ENCODE measurements at places on chromosomes 11 and 22. TPM values are rescaled to one million over a fixed set of nuclear protein-coding genes. Genes with fewer than 3 reads are reported as not detected.
A peak's percentile ranks its signal among the peaks of the same experiment; 100 is the strongest.

DNA sequence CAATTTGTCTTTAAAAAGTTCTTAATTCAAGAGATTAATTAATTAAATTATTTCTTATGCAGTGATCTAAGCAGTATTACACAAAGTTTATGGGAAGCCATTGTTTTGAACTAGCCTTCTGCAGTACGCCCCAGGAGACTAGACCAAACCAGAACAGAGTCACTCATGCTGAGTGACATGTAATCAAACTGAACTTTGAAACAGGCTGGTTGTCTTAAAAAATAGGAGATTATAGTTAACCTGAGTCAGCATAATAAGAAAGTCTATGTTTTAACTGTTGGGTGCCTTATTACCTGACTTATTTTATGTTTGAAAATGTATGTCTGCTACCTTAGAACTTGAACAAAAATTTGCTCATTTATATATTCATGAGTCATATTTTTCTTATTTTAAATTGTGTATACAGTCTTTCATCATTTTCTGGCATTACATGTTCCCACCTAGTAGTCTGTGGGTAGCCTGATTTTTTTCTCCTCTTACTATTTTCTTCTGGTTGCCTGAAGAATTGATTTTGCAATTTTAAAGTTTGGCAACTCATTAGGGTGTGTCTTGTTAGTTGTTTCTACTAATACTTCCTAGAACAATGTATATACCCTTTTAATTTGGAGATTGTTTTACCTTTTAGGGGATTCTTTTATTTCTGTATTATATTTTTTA, 161.4 kb downstream of the AASDHPPT start:
- DNase-seq: no peak

DNA sequence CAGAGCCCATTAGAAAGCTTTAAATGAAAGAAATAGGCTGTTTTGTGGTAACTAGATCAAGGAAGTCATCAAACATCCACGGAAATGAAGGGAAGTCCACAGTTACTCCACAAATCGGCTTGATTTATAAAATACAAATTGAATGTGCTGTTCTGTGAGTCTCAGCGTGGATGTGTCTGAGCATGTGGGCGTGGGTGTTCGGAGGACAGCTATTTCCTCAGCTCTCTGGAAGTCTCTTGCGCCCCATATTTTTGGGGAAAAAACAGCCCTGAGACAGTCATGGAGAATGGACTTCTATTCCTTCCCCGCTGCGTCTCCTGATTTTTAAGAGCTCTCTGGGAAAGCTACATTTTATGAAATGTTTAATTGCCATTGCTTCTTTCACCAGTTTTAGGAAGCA, 144.4 kb downstream of the EFCAB6 start:
- no peak for DNase-seq

GRCh38 chr11:73126804-73127480, 15.2 kb downstream of the FCHSD2 start:
- peak; percentile 23 for DNase-seq

DNA sequence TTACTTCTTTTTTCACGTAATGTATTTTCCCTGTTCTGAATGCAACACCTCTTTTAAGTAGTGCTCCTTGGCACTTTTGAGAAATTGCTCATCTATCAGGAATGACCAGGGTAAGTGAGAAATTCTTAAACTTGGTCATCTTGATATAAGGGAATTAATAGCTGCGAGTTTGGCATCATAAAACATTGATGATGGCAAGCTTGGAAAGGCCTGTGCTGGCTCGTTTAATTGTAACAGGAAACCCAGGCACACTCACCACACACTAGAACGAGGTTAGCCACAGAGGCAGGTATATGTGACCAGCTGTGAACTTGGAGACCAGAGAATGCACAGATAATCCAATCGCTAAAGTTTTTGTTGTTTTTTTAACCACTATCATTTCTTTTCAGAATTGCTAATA, 24.3 kb downstream of the FAM118A start:
- no peak for DNase-seq

GRCh38 chr22:49649166-49650068, 178.3 kb downstream of the BRD1 start:
- no peak for DNase-seq

DNA sequence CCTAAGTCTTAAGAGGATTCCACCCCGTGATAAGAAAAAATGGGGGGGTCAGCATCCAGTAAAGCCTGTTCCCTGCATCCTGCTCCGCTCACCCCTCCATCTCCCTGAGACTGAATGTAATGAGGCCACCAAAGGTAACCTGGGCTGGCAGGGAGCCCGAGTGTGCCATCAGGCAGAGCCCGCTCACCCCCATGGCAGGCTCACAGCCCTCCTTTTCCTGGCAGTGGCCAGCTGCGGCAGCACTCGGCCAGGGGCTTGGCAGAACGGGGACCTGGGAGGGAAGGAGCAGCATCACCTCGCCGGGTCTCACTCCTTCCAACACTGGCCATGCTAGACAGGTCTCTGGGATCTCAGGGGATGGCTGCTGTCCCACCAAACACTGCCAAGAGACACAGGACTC, 64.4 kb downstream of the PRDM11 start:
- DNase-seq: no peak

DNA sequence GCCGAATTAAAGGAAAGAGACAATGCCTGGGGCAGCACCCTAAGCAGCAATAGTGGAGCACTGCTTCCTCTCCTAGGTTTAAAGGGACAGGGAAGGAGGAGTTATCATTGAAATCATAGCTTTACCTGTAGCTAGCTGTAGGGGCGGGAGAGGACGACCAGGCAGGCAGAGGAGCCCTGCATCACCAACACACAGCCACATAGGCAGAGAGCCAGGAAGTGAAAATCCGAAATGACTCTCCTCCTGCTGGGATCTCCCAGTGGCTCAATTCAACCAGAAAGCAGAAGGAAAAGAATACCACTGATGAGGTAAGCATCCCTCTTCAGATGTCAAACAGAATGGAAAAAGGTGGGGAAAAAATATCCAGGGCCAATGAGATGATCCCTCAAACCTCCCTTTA, 20.4 kb downstream of the MRGPRX4 start:
- DNase-seq: no peak

GRCh38 chr22:38735126-38735464, 20.7 kb downstream of the SUN2 start:
- no peak for DNase-seq

Gene MMP10
- not detected for total RNA-seq

Gene WNT7B
- 0.08 TPM for total RNA-seq

Gene OR2AG1
- total RNA-seq: not detected

Measured in left lobe of liver (tissue), 2 donors.